Fibroblast of skin of scalp (primary cell): ENCODE measurements at places on chromosomes 11 and 22.

GRCh38 chr11:44380009-44380313, 70.0 kb upstream of the ALX4 start:
- no peak for DNase-seq

- no peak for DNase-seq
Observed at GRCh38 chr11:86046116-86046515, 22.8 kb downstream of the PICALM start.

DNA sequence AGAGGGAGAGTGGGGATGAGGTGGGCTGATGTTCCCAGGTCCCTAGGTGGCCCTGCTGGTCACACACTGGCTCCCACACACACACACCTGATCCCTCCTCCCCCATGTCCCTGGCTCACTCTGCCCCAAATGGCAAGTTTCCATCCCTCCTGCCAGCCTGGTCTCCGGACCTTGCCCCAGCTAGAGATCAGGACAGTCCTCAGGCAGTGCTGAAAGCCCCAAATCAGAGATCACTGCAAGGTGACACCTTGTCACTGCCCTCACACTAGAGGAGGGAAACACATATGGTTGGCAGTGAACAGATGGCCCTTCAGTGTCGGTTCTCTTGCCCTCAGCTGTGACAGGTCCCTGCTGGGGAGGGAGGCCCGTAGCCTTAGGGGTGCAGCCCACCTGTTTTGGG, 7.6 kb downstream of the TMPRSS5 start:
- DNase-seq = no peak

- DNase-seq = no peak
Observed at GRCh38 chr22:42430528-42431125, 1.6 kb downstream of the NFAM1 start.

DNA sequence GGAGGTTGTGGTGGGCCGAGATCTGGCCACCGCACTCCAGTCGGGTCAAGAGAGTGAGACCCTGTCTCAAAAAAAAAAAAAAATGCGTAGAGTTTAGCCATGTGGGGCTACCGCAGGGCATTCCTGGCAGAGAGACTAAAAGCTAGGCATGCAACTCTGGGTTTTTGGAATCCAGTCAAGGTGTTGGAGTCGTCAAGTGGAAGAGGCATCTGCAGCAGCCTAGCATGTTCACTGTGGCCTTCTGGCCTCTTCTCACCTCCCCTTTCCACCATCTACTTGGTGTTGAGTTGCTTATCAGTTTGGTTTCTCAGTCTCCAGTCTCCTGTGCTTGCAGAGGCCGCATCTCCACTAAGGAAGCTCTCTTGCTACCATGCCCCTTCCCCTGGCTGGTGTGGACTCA, 572.5 kb downstream of the NTM start:
- no peak for DNase-seq

- DNase-seq = no peak
Observed at GRCh38 chr11:102476812-102477211, 24.2 kb upstream of the TMEM123 start.

DNA sequence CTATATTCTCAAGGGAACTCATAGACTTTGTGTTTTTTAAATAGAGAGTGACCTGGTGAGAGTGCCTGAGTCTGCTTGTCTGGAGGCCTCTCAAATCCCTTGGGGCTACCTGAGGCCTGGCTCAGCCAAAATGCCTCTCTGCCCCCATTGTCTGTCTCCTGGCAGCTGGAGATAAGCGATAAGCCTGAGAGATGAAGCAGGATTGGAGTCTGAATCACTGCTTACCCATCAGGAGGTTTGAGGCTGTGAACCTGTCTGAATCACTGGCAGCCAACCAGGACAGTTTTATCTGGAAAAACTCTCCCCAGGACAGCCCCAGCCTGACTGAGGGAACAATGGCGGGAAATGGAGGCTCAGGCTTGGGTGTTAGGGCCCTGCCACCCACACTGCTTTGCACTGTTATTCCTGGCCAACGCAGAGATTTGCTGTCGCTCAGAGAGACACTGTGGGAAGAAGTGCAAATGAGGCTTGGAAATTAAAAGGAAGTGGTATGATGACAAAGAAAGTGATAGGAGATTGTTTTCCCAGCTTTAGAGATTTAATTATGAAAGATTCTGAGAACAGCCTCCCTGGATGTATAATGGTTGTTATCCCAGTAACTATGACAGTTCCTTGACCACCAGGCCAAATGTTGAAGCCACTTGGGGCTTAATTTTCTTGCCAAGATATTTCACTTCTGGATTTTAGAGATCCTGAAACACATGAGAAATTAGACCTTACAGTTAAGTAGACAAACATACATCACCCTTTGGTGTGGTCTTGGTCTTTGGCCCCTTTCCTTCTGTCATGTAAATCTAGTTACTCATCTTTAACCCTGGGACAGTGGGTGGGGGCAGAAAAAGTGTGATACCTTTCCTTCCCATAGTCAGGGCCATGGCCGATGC, 102.1 kb downstream of the RASSF10 start:
- DNase-seq = no peak

- DNase-seq = no peak
Observed at GRCh38 chr11:118010738-118011461, 24.7 kb downstream of the IL10RA start.

DNA sequence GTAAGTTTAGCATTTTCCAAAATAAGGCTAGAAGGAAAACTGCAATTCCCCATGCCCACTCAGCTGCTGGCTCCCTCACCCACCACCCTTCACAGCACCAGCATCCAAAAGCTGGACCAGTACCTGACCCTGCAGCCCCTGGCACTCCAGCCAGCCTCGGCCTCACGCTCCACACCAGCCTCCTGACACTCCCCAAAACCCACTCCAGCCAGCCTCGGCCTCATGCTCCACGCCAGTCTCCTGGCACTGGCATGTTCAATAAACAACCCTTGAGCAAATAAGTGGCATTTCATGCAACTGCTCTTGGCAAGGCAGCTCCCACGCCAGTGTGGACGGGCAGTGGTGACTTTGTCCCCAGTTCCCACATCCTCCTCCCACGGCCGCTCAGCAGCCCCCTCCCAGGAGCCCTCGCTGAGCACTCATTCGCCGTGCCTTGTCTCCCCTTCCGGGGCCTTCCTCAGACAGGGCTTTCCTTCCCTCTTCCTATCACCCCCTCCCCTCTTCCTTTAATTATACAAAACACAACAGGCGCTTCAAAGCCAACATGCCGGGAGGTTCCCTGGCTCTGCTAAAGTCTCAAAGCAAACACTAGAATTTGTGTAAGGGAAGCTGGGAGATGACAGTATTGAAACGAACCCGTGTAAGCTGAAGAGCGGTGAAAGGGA, 6.8 kb downstream of the TOLLIP start:
- no peak for DNase-seq
